ENCODE measurements at places on chromosomes 13 and 19.
A peak's percentile ranks its signal among the peaks of the same experiment; 100 is the strongest.

DNA sequence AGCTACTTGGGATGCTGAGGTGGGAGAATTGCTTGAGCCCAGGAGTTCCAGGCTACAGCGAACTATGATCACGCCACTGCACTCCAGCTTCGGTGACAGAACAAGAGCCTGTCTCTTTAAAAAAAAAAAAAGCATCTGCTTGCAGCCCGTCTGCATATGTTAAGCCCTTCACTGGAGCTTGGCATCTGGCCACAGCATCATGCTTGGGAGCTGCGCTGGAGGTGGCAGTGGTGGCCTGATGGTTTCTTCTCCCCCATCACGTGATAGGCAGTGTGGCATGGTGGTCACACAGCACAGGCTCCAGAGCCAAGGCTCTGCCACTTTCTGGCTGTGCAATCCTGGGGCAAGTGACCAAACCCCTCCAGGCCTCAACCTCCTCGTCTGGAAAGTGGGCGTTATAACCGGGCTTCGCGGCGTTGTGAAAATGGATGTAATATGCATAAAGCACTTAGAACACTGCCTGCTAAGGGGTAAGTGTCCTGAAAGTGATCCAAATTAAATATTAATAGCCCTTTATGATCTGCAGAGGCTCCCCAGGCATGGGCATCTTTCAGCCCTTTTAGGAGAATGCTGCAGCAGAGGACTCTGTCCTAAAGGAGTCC is 24.4 kb downstream of the MARK4 start:
- no peak for DNase-seq

GRCh38 chr13:110012102-110012739 is 225.8 kb upstream of the IRS2 start:
- no peak for DNase-seq

- no peak for DNase-seq
Measured at GRCh38 chr13:109853153-109853552, 66.8 kb upstream of the IRS2 start.

DNA sequence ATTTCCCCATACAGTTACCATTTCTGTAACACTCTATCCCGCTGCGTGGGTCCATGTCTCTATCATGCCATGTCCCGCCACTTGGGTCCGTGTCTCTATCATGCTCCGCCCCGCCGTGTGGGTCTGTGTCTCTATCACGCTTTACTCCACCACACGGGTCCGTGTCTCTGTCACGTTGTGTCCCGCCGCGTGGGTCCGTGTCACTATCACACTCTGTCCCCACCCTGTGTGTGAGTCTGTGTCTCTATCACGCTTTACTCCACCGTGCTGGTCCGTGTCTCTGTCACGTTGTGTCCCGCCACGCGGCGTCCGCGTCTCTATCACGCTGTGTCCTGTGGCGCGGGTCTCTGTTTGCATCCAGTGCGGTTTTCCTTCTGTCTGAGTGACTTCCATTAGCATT is 11.6 kb downstream of the ADPRHL1 start:
- DNase-seq: no peak

- no peak for DNase-seq
Measured at GRCh38 chr19:58518256-58519086, 1.1 kb downstream of the ZBTB45 start.

GRCh38 chr13:72295153-72295552 is 428.1 kb upstream of the DACH1 start:
- no peak for DNase-seq

DNA sequence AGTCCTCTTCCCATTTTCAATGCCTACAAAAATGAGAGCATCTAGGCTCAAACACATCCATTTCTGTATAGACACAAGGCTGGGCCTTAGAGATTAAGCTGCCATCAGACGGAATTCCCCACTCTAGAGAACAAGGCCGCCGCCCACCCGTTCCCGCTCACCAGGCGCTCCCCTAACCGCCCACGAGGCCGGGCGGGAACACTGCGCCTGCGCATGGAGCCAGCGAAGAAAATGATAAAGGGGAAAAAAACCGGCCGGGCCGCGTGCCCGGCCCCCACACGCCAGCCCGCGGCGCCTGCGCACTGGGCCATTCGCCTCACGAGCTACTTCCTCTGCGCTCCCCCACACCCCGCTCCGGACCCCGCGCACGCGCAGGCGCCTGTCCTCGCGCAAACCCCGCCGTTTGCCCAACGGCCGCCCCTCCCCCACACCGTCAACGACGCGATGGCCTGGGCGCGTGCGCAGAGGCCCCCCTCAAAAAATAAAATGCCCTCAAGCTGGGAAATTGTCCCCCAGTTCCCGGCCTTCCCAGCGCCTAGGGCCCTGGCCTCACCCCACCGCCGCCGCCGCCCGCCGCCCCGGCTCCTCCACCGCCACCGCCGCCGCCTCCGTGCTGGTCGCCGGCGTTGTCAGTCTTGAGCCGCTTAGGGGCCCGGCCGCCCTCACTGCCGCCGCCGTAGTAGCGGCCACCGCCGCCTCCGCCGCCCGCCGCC is 483 bp downstream of the HNRNPL start:
- peak; percentile 75 for DNase-seq

GRCh38 chr19:2084993-2085720 is 11.0 kb downstream of the MOB3A start:
- peak; percentile 92 for DNase-seq

DNA sequence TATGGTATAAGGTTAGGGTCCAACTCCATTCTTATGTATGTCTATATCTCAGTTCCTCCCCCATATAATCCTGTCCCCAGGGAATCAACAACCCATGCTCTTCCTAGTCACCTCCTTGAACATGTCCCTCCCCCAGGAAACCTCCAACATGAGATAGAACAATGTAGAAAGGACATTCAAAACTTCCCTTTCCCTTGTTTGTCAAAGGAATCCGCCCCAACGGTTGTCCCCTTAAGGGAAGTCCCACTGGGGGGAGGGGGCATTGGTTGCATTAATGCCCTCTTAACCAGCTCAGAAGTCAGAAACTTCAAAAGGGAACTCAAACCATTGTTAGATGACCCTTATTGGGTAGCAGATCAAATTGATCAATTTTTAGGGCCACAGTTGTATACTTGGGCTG is 6.8 kb upstream of the ZNF561 start:
- DNase-seq: no peak

DNA sequence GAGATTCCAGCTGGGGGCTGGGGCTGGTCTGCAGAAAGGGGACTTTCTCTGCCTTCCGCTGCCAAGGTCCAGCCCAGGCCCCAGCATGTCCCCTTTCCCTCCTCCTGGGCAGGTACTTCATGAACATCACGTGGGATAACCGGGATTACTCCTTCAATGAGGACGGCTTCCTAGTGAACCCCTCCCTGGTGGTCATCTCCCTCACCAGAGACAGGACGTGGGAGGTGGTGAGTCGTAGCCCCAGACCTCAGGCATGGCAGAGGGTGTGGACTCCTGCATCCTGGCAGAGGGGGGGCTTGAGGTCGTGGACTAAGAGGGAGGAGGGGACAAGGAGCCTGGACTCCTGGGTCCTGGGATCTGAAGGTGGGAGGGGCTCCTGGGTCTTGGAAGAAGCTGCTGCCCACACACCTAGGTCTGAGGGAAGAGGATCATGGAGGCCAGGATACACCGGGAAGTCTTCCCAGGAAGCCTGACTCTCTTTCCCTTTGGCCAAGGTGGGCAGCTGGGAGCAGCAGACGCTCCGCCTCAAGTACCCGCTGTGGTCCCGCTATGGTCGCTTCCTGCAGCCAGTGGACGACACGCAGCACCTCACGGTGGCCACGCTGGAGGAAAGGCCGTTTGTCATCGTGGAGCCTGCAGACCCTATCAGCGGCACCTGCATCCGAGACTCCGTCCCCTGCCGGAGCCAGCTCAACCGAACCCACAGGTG is 20.6 kb downstream of the GRIN2D start:
- DNase-seq: no peak

DNA sequence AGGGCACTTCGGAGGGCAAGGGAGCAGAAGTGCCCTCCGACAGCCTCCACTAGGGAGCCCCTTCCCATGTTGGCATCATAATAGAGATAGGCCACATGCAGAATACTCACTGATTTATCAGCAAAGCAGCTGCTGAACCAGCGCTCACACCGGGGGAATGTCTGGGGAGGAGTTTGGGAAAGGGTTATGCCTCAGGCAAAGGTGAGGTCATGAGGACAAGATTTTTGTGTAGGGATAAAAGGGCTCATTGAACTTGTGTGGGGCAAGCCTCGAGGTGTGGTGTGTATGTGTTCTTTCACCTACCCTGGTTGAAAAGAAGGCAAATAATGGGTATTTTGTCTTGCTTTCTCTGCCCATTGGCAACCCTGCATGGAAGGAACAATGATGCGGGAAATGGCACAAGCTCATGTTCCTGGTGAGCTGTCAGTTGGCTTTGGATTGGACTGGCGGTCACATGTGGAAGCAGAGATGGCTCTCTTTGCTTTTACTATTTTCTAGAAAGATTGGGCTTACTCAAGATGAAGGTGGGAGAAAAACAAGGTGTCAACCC is 39.1 kb upstream of the SLC7A9 start:
- no peak for DNase-seq

GRCh38 chr13:41660411-41660810 is 203.1 kb downstream of the RGCC start:
- no peak for DNase-seq

GRCh38 chr13:36108342-36108741 is 22.8 kb downstream of the DCLK1 start:
- DNase-seq: no peak

- no peak for DNase-seq
Measured at GRCh38 chr13:59354665-59355369, 808.9 kb downstream of the DIAPH3 start.

DNA sequence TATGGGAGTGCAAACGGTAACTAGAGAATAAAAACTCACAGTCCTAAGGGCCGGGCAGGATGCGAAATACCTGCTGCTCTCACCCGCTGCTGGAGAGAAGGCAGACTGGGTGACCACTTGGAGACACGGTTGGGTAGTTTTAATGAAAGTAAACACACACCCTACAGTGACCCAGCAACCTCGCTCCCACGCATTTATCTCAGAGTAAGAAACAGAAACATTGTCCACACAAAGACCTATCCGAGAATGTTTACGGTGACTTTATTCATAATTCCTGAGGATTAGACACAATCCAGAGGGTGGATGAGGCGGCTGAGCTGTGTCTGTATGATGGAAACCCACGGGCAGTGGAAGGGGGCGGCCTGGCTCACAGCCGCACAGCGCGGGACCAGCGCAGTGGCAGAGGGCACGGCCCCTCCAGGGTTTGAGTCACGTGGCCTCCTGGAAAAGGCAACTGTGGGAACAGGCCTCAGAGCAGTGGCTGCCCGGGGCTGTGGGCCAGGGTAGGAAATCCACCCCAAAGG is 73.5 kb upstream of the C13orf46 start:
- no peak for DNase-seq

GRCh38 chr19:43444531-43445287 is 20.7 kb downstream of the LYPD3 start:
- no peak for DNase-seq

GRCh38 chr13:114142640-114143490 is 10.4 kb upstream of the RASA3 start:
- DNase-seq: no peak

GRCh38 chr19:35468637-35469036 is 20.6 kb downstream of the FFAR2 start:
- no peak for DNase-seq

GRCh38 chr19:4525563-4526002 is 7.3 kb upstream of the PLIN4 start:
- DNase-seq: no peak

DNA sequence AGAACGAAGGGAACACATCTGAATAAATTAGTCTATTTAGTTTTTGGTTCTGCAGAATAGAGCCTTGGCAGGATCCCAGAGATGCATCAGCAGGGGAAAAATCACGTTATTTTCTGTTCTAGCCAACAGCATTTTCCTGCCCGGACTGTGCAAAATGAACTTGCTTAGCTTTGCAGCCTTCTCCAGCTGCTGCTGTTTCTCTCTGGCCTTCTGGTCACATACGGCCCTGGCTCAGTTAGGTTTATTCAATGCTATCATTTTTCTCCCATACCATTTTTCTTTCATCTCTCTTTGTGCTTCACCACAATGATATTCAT is 110.4 kb upstream of the KL start:
- DNase-seq: no peak

GRCh38 chr19:18123819-18124218 is 26.2 kb downstream of the MAST3 start:
- DNase-seq: no peak

Data from KG1 (cell line).